ENCODE measurements at places on chromosomes 3 and 15.

GRCh38 chr15:64209680-64210334 lies 47.0 kb upstream of the PPIB start:
- DNase-seq, result no peak

DNA sequence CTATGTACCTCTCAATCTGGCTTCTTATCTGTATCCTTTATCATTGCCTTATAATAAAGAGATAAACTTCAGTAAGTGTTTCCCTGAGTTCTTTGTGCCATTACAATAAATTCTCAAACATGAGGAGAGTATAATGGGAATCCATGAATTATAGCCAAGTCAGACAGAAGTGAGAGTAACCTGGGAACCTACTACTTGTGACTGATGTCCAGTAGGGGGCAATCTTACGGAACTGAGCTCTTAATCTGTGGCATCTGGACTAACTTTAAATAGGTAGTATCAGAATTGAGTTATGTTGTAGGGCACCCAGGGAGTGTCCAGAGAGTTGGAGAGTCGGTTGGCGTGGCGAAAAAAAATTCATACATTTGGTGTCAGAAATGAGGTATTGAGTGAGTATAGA lies 542.6 kb downstream of the ZBBX start:
- no peak for DNase-seq

GRCh38 chr3:186270701-186271100 lies 91.3 kb downstream of the DGKG start:
- DNase-seq, result no peak

DNA sequence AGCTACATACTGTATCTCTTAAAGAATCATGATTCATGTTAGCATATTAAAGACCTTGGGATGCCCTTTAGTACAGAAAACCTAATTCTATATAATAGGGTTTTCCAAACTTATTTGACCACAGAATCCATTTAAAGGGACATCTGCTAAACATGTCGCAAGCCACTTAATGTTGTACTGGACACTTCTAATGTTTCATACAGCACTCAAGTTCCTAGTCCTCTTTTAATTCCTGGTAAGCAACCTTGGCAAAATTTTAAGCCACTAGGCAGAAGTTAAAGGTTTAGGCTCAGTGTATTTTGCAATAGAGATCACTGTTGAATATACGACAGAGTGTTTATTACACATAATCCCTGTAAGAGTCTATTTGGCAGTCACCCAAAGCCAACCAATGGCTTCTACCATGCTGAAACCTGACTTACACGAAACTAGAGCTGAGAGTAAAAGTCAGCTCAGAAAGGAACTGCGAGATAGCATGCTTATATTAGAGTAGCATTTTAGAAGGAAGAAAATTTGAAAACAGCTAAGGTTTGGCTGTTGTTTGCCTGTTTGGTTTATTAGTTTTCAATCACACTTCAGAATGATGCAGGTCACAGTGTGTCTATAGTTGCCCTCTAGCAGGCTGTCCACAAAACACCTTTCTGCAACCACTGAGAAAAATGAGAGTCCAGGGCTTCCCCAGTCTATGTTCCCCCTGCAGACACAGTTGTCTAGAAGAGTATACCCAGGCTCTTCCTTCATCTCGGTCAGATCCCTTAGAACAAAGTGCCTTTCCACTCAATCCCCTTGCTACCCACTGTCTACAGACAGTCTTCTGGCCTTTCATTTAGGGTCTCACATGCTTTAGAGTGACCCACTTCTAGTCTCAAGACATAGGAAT lies 104.4 kb downstream of the FMN1 start:
- no peak for DNase-seq

DNA sequence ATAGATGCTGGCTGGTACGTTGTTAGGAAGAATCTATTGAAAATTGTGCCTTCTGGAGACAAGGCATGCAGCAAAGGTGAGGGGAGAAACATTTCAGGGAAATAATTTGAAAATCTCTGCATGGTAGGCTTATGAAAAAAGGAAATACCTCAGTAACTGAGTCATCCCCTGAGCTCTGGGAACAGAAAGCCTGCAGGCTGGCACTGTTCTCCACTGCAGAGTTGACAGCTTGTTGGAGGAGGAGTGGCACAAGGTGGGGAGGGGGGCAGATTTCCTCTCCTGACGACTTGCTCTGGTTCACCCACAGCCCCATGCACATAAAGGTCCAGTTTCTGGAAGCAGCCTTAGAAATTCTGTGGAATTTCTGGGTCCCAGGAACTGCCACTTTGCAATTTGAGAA lies 179.4 kb downstream of the ABHD5 start:
- DNase-seq, result no peak

GRCh38 chr15:56757875-56758274 lies 24.6 kb upstream of the ZNF280D start:
- DNase-seq, result no peak

- DNase-seq, result no peak
Measured at GRCh38 chr3:128432301-128432970, 34.3 kb downstream of the DNAJB8 start.

- DNase-seq, result no peak
Measured at GRCh38 chr3:119911748-119912147, 129.8 kb downstream of the NR1I2 start.

GRCh38 chr3:110971010-110971601 lies 100.5 kb upstream of the NECTIN3 start:
- no peak for DNase-seq

GRCh38 chr15:90295270-90295648 lies 29.8 kb downstream of the NGRN start:
- DNase-seq, result no peak

DNA sequence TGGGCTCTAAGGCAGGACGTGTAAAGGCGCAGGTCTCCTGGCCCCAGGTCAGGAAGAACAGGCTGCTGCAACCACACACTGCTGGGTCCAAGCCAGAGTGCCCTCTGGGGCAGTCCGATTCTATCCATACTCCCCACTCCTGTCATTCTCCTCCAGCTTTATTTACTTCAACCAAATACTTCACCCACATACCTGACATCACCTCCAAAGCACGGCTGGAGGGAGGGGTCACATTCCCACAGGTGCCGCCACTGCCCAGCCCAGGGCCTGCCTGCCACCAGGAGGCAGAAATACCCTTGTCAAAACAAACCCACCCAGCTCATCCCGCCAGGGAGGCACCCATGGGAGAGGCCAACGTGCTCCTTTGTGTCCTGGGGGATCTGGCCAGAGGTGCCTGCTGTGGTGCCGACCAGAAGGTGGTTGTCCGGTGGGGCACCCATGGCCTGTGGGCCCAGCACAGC lies 100.4 kb downstream of the DAPK2 start:
- no peak for DNase-seq

DNA sequence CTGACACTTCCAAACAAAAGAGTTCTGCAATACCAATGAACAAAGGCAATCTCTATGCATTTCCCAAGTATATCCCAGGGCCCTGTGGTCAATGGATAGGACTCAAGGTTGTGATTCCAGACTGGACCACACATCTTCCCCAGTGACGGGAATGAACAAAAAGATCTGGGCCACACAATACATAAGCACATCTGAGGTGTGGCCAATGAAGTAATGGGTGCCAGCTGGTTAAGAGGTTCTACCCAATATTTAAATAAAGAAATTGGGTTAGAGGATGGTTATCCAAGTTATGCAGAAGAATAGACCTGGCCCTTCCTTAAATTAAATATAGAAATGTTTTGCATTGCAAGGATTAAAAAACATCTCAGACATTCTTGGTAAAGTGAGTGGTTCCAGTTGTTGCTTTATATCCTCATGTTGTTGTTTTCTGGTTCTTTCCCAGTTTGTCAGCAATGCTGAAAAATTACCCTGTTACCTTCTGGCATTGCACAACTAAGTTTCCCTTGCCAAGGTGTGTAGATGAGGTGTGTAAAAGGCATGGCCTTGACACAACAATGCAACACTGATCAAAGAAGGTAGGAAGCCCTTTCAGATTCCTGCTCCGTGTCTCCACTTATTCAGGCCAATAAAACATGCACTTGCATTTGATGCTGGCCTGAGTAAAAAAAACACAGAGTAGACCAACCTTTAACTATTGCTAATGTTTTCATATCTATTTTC lies 86.5 kb downstream of the PRICKLE2 start:
- no peak for DNase-seq

DNA sequence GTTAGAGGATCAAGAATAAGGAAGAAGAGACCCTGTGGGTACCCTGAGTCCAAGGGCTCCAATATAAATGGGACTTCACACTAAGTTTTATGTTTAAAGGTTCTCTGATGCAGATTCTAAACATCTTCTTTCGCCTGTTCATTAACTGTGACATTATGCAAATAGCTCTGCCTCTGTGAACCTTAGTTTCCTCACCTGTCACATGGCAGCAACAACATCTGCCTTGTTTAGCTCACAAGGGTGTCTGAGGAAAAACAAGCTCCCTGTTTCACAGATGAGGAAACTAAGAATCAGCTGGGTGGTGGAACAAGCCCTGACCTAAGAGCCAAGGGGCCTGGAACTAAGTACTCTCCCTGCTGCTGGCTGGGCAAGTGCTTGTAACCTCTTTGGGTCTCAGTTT lies 40.8 kb downstream of the GOLGA6L1 start:
- no peak for DNase-seq

DNA sequence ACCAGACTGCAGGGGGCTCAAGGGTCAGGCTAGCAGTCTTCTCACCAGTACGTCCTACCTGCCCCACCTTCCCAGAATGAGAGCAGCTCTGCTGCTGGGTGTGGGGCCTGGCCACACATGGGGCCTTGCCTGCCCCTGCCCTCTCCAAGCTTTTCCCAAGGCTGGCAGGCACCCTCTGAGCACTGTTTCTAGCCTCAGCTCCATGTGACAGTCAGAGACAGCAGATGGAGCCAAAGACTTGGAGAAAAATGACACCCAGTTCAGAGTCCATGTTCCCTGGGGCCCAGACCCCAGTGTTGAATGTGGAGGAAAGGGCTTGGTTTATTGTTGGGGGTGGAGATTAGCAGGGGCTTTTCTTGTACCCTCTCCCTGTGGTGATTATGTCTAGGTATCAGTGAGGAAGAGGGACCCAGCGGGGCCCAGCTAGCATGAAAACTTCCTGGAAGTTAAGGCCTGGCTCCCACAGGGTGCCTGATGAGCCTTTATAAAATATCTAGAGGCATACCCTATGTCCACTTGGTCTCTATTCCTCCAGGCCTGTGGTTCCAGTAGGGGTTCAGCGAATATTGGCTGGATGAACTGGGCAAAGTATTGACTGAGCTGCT lies 153.8 kb downstream of the EEFSEC start:
- no peak for DNase-seq

DNA sequence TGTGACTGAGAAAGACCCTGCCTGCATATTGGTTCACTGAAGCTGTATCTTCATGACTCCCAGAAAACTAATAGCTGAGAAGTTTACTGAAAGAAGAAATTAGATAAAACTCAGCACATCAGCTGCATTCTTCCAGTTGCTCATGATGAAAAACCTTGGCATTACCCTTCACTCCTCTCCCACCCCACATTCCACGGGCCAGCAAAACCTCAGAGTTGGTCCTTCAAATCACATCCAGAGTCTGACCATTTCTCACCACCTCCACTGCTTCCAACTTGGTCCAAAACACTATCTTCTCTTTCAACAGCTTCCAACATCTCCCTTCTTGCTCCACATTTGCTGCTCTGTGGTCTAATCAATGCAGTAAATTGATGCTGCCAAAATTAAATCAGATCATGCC lies 97.1 kb downstream of the CD47 start:
- no peak for DNase-seq

GRCh38 chr15:51756482-51756881 lies 5.1 kb downstream of the TMOD2 start:
- DNase-seq, result no peak

DNA sequence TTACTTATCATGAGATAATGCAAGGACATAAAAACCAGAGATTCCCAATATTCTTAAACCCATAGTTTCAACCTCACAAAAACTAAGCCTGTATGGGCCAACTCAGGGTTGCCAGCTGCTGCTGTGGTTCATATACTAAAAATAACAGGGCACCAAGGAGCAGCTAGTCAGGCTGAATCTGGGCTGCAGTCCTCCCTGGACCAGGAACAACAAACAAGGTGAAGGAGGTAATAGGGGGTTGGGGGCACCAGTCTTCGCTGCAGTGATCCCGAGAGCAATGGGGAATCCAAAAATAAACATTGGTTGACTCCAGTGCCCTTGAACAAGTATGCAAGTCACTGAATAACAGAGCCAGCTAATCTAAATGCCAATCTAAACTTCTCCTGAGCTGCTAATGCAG lies 108.9 kb downstream of the MECOM start:
- DNase-seq, result no peak

- DNase-seq, result no peak
Measured at GRCh38 chr3:77933926-77934325, 894.0 kb downstream of the ROBO2 start.

DNA sequence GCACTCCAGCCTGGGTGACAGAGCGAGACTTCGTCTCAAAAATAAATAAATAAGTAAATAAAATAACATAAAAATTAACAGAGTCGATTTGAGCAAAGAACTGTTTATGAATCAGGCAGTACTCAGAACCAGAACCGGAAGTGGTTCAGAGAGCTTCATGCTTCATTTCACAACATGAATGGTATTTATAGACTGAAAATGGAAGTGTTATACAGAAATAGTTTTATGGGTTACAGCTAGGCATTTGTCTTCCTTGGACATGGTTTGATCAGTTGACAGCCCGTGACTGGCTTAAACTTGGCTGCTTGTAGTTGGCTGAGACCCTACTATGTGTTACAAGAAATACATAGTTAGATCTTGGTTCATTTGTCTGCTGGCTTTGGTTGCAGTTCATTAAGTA lies 216.0 kb upstream of the MCTP2 start:
- no peak for DNase-seq

- DNase-seq, result no peak
Measured at GRCh38 chr15:25171856-25172687, 217.3 kb downstream of the SNRPN start.

GRCh38 chr15:68223171-68223570 lies 6.4 kb downstream of the CLN6 start:
- DNase-seq, result no peak

GRCh38 chr3:101177577-101177976 lies 142.8 kb downstream of the IMPG2 start:
- no peak for DNase-seq

DNA sequence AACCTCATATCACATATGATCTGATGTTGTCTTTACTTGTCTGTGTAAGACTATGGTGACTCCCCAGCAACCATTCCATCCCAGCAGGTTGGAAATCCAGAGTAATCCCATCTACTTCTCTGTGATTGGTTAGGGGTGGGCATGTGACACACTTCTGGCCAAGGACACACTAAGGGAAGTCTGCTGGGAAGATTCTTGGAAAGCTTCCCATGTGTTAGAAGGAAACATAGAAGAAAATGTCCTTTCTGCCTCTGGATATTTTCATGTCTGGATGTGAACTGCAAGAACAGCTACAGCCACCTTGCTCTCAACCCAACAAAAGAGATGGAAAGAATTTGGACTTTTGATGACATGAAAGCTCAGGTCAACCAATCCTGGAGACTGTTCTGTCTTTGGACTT lies 2.6 kb upstream of the UBE2Q2 start:
- no peak for DNase-seq

DNA sequence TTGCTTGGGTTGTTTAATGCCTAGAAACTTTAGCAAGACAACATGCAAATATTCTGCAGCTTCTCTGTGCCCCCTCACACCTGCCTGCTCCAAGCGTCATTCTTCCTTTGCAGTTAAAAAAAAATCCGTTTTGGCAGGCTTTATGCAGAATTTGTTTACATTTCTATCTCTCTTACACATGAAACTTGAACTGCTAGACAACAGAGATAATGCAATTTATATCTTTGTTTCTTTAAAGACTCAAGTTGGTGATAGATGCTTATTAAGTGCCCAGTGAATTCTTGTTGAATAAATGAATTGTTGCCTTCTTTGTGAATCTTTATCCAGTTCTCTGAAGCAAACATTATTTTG lies 53.2 kb downstream of the CHST2 start:
- no peak for DNase-seq

GRCh38 chr3:47261301-47261700 lies 21.3 kb downstream of the KIF9 start:
- no peak for DNase-seq
